ENCODE measurements at places on chromosomes 6 and 20.

DNA sequence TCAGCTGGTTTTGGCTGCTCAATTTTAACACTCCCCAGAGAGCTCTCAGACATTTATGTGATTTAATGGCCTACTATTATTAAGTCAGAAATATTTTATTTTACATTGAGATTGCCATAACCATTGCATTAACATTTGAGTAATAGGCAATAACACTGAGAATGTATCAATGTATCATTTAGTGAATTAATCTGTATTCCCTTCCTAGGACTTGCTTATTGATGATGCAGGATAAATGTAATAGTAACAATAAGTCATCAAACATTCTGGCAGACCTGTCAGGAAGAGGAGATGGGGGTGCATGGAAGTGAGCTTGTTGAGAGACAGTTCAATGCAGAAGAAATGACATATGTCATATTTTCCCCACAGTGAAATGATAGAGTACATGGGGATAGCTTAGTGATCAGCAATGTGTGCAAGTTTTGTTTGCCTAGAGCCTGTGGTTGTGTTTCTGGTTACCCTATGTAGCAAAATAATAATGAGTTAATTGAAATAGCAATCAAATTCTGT, 458.9 kb downstream of the EYS start:
- DNase-seq, result no peak

DNA sequence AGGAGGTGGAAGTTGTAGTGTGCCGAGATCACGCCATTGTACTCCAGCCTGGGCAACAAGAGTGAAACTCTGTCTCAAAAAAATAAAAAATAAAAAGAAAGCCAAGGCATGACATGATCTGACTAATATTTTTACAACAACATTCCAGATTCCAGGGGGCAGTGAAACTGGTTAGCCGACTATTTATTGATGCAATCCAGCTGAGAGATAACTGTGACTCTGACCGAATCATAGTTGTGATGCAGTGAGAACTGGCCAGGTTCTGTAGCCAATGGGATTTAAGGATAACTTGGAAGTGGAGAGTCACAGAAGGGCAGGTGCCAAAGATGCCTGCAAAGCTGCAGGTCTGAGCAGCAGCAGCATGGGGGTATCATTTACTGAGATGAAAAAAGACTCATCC, 82.9 kb upstream of the TSHZ2 start:
- DNase-seq, result peak; percentile 89

DNA sequence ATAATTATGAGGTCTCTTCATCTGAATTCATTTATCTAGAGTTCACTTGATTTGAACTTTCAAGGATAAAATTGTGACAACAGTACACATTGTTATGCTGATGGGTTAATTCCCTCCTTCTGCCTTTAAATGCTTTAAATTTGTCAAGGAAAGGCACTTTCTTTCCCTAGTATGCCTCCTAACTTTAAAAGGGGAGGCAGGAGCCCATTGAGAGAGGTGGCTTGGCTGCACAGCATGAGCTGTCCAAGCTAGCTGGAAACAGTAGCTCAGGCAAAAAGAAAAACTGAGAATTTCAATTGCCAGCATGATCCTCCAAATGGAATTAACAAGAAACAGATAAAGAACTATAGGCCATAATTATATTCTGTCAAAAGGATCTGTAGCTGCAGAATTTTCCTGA, 243.3 kb upstream of the GRIK2 start:
- DNase-seq, result no peak

DNA sequence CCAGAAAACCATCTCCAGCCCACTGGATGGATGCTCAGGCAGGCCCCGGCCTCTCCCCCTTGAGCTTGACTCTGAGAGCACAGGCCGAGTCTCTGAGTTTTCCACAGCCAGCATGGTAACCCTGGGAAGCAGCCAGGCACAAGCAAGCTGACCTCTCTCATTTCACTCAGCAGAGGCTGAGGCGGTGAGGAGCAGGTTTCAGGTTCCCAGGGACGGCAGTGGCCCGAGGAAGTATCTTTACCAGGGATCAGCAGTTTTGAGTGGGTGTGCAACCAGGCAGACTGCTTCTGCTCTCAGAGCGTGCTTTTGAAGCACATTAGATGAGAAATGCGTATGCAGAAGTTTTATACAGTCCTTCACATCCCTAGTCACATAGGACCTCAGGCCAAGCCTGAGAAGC, 12.6 kb downstream of the HCK start:
- no peak for DNase-seq

- DNase-seq, result no peak
Measured at GRCh38 chr6:101178748-101179147, 214.8 kb upstream of the GRIK2 start.

DNA sequence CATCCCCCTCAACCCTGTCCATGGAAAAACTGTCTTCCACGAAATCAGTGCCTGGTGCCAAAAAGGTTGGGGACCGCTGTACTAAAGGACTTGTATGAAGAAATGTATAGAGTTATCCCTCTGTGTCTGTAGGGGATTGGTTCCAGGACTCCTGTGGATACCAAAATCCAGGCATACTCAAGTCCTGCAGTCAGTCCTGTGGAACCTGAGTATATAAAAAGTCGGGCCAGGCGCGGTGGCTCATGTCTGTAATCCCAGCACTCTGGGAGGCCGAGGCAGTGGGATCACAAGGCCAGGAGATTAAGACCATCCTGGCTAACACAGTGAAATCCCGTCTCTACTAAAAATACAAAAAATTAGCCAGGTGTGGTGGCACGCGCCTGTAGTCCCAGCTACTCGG, 42.0 kb downstream of the LCA5 start:
- DNase-seq, result no peak
